NCI-H1092 (cell line): ENCODE measurements at places on chromosomes 4 and X.

DNA sequence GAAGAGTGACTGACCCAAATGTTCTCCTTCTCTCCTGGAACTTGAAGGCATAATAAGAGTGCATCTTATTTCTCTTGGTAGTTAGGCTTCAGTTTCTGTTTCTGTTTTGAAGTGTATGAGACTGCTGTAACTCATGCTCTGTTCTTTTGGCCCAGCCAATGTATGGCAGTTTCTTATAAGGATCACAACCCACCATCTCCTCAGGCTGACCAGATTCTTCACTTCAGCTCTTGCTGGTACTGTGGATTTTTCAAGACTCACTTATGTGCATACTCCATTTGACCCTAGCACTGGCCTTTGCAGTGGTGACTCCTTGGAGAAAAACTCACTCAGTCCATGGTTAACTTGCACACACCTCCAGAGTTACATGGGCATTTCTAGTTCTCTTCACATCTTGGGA, 9.6 kb upstream of the YTHDC1 start:
- DNase-seq, result no peak

GRCh38 chr4:58807843-58808615, 1697.8 kb upstream of the IGFBP7 start:
- no peak for DNase-seq

- no peak for DNase-seq
Measured at GRCh38 chrX:68842781-68843581, 14.2 kb downstream of the EFNB1 start.

- DNase-seq, result no peak
Measured at GRCh38 chr4:66558651-66559050, 888.4 kb upstream of the EPHA5 start.

DNA sequence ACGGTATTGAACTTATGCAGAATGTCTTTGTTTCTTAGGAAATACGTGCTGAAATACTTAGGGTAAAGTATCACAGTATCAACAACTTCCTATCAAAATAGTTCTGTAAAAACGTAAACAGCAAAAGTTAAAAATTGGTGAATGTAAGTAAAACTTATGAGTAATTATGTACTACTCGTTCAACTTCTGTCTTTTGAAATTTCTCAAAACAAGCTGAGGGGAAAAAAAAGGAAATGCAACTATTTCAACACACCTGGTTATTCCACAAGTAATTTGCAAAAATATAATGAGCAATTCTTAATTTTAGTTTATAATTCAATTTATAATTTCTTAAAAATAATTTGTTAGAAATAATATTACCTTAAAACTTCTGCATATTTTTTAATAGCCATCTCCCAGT, 8.3 kb downstream of the PPID start:
- DNase-seq, result no peak
